ENCODE measurements at places on chromosomes 1 and 21.

DNA sequence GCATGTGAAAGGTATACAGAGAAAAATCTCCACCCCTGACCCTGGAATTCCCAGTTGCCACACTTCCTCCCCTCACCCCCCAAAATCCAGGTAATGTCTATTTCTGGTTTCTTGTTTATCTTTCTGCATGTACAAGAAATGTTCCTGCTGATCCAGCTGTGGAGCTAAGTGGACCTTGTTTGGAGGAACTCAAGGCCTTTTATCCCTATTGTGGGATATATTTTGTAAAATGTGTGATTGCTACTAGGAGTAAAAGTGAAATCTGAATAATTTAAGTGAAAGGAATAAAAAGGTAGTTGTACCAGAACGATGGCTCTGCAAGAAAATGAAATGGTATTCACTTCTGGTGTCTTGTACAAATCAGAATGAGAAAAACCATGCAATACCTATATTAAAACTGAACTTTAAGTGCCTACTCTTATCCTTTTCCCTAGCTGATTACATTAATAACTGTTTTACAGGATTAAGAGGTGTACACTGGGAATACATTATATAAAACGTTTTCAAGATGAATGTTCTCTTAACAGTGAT, 3.0 kb downstream of the SPEN start:
- DNase-seq, result no peak

- DNase-seq, result no peak
Observed at GRCh38 chr1:42280821-42281220, 54.2 kb downstream of the FOXJ3 start.

DNA sequence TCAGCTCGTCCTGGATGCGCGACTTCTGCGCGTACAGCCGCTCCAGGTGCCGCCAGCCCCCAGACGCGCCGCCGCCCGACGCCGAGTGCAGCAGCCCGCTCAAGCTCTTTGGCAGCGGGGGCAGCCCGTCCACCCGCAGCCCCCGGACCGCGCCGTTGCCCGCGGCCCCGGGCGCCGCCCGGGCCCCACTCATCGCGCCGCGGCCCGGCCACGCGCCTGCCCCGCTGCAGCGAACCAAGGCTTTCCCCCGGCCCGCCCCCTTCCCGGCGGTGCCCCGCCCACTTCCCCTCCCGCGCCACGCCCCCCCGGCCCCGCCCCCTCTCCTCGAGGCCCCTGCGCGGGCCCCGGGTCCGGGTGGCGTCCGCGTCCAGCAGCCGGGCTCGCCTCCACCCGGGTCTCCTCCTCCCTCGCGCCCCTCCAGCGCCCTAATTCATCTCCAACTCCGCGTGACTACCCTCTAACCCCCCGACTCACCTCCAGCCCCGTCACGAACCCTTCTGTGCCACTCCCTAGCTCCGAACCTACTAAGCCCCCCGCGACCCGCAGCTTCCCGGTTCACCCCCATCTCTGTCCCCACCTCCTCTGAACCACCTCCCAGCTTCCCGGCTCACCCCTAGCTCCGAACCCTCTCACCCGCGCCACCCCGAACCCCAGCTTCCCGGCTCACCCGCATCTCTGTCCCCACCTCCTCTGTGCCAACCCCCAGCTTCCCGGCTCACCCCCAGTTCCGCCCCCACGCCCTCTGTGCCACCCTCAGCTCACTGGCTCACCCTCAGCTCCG, at the start of gene FAM89A:
Gene FAM89A, minus strand, starts transcription at position 236 of the 781 bp plus-strand sequence. Its CDS starts 43 bp downstream, at position 193.
- no peak for DNase-seq

- DNase-seq, result no peak
Observed at GRCh38 chr1:94125551-94126514, 4.9 kb upstream of the ABCA4 start.

DNA sequence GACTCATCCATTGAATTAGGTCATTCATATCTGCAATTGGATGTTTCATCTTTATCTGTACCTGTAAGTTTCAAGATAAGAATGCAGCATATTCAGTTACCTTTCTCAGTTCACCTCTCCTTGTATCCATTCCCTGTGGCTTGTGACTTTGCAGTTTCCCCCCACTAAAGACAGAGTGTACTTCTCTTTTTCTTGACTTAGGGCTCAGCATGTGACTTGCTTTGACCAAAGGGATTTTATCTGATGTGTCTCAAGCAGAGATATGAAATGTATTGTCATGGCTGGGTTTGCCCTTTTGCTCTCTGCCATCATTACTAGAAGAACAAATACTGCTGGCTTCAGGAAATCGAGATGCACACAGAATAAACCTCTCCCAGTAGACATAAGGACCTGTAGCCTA, 754.8 kb downstream of the ADGRL2 start:
- no peak for DNase-seq

DNA sequence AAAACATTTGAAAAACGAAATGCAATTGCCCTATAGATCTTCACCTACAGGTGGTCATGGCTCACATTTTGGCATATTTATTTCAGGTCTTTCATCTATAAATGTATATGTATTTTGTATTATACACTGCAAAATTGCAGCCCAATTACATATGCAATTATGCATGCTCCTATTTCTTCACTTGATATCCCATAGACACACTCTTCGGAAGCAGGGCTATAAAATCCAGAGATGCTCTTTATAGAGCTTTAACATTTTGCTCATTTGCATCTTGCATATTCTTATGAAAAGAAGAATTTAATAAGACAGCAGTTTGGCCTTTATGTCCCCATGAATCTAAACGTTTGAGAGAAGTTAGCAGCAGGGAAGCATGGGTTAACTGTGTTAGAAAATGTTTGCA, 44.7 kb upstream of the PALMD start:
- no peak for DNase-seq

DNA sequence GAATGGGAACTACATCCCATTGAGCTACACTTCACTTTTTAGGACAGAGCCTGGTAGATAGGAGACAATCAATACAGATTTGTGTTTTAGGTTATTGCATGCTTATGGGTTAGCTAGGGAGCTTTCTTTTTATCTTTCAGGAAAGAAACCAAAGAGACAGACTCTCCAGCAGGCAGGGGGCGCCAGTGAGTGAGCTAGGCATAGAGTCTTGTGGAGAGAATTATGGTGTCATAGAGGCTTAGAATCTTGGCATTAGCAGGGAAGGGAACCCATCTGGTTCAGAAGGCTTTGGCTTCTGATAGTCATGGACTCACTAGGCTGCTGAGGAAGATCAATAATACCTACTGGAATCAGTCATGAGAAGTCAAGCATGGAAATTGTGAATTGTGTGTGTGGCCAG, at the start of gene SMCP:
Gene SMCP, plus strand, starts transcription at position 281 of the 400 bp plus-strand sequence. CDS start 6,101 bp downstream, outside the sequence.
- DNase-seq, result no peak

- no peak for DNase-seq
Observed at GRCh38 chr1:100785470-100786052, 66.0 kb downstream of the VCAM1 start.

GRCh38 chr1:21887216-21887736, 49.8 kb downstream of the HSPG2 start:
- no peak for DNase-seq

GRCh38 chr1:164926107-164926506, 367.1 kb downstream of the PBX1 start:
- DNase-seq, result no peak

GRCh38 chr21:27143476-27143875, 176.6 kb upstream of the ADAMTS5 start:
- no peak for DNase-seq

- DNase-seq, result no peak
Observed at GRCh38 chr1:74422421-74423292, 89.8 kb downstream of the LRRC53 start.

DNA sequence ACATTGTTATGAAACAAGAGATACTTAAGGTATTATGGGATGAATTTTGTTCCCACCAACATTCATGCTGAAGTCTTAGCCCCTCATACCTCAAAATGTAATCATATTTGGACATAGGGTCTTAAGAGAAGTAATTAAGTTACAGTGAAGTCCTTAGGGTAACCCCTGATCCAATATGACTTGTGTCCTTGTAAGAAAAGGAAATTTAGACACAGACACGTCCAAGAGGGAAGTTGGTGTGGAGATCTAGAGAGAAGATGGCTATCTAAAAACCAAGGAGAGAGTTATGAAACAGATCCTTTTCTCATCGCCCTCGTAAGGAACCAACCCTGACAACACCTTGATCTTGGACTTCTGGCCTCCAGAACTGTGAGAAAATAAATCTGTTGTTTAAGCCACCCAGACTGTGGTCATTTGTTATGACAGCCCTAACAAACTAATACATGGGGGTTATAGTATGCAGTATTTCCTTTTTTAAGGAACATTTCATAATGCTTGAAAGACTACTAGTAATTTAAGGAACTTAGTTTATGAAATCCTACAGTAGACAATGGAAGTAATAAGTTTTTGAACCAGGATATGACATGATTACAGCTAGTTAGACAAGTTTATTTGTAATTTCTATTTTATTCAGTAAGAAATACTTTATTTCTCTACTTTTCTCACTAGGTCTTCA, 875.5 kb upstream of the ADGRL2 start:
- DNase-seq, result no peak

DNA sequence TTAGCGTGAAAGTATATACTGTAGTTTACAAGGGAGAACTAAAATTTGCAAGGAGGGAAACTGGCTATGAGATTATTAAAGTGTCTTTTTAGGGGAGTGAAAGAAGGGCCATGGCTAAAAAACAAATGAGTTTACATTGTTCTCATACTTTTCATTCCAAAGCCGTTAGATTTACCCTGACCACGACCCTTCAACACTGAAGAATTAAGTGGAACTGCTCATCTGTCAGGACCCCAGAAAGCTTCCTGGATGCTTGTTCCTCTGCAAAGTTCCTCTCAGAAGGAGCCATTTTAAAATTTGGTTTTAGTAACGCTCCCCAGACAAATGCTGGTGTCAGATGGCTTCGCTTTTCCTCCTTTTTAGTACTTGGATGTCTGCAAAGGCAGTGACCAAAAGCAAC, 82.7 kb upstream of the ZBTB18 start:
- no peak for DNase-seq

GRCh38 chr1:197618061-197618460, 157.2 kb downstream of the DENND1B start:
- no peak for DNase-seq

- DNase-seq, result no peak
Observed at GRCh38 chr1:19311503-19311930, 427 bp downstream of the AKR7A2 start.

DNA sequence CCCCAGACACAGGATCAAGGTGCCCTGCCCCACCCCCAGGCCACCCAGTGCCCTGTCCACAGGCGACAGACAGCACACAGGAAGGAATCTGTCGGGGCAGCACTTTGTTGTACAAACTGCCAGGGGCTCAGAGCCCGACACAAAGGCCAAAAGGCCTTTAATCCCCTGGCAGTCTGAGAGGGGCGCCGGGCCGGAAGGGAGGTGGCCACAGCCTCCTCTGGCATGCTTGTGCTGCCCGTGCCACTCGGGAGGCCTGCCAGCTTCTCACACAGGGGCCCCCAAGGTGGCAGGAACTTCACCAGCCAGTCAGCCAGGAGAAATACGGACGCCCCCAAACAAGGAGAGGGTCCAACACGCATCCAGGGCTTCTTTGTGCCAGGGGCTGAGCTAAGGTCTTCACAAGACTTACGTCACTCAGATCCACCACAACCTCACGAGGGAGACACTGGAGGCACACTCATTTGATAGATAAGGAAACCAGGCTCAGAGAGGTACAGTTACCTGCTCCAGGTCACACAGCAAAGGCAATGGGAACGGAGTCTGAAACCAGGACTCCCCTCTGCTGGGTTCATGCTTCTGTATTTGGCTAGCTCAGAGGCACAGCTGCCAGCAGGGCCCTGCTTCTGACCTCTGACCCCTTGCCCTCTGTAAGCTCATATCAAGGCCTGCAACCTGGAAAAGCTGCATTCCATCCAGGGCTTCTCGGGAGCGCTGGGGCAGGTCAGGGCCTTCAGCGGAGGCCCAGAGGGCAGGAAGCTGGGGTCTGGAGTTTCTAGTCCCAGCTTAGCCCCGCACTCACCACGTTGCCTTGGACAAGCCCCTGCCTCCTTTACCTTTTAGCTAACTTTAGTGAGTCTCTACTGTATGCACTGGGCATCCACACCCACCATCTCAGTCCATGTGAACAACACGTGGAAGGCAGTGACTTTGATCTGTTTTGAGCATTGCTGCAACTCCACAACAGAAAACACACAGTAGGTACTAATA, 34.8 kb downstream of the HSPG2 start:
- no peak for DNase-seq

DNA sequence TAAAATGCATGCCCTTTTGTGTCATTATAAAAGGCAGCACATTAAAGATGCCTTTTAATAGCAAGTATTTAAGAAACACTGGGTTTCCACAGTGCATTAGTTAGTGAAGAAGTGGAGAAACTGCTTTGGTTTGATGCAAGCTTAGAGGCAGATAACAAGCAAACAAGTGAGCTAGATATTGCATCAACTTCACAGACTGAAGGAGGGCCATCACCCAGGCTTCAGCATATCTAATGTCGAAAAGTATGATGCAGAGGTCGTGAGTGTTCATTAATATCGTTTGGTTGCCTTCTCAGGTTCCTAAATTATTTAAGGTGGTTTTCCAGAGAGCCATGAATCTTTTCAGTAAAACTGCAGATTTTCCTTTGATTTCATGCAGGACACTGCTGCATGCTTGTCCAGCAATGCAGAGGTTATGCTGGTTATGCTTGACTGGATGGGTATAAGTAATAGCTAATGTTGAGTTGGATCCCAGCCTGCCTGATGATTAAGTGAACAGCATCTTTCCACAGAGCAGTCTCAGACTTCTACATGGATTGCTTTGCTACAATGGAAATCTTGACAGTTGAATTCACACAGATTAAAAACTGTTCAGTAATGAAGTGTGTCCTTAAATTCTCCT, 69.7 kb upstream of the IPO9 start:
- DNase-seq, result no peak

DNA sequence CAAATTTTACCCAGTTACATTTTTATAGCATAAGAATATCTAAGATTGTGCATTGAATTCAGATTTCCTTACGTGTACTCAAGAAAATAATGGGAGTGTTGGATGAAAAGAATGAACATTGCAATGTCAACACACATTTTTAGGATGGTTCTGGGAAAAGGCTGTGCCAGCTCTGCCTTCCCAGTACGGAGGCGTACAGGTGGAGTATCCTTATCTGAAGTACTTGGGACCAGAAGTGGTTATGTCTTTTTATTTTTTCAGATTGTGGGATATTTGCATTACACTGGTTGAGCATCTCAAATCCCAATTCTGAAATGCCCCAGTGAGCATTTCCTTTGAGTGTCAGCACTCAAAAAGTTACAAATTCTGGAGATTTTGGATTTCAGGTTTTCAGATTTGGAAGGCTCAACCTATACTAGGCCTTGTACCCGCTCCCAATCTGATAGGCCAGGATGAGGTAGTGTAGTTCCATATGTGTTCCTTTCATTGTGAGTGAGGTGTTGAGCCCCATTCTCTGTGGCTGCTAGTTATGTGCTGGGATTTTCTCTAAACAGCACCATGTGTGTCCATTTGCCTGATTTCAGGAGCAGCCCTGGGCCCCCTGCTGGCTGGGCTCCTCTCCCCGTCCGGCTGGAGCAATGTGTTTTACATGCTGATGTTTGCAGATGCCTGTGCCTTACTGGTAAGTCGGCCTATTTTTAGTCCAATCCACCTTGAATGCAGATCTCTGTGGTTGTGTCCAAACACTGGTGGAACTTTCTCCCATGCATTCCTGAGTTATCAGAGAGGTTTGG, 60.8 kb downstream of the SLC37A1 start:
- no peak for DNase-seq
